ENCODE measurements at places on chromosomes 5 and 9. TPM values are rescaled to one million over a fixed set of nuclear protein-coding genes. Genes with fewer than 3 reads are reported as not detected.

ABCA1 gene
- polyA plus RNA-seq: 25.9 TPM

NEURL1B gene
- 5.3 TPM for polyA plus RNA-seq

BASP1 gene
- polyA plus RNA-seq: 53.5 TPM

DNA sequence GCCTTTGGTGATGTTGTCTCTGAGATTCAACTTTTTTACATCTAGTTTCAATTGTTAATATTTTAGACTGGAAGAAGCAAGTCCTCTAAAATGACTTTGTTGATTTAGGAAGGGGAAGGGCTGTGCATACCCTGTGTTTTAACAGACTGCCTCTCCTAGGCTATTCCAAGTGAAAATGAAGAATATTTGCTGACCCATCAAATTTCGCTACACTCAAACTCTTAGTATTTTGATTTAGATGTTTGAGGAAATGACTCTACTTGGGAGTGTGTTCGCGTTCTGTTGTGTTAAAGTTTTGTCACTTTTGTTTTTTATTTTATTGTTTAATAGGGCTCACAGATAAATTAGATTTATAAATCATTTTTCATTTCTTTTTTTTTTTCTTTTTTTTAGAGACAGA is 3.6 kb downstream of the MARVELD2 start:
- no peaks in the 10 kb centered on the region for H3K36me3 ChIP-seq
- no peaks in the 10 kb centered on the region for H3K27me3 ChIP-seq
- H3K27ac ChIP-seq: no peak overlapping the region
- no peak for DNase-seq

- no peak for DNase-seq
- H3K27me3 ChIP-seq: no peaks in the 10 kb centered on the region
- H3K4me1 ChIP-seq: no peaks in the 10 kb centered on the region
- no peak overlapping the region for H3K27ac ChIP-seq
- no peak overlapping the region for H3K4me3 ChIP-seq
Measured at GRCh38 chr5:13551645-13552044, 392.8 kb downstream of the DNAH5 start.

- H3K4me3 ChIP-seq: no peak overlapping the region
- no peaks in the 10 kb centered on the region for H3K36me3 ChIP-seq
- no peaks in the 10 kb centered on the region for H3K27me3 ChIP-seq
- no peak for DNase-seq
- no peaks in the 10 kb centered on the region for H3K4me1 ChIP-seq
Measured at GRCh38 chr9:109286571-109286977, 34.3 kb downstream of the EPB41L4B start.

GRCh38 chr5:132687995-132688394 is 14.2 kb downstream of the IL4 start:
- no peak overlapping the region for H3K4me3 ChIP-seq
- H3K36me3 ChIP-seq: no peaks in the 10 kb centered on the region
- peaks cover 40% of the 10 kb centered on the region for H3K4me1 ChIP-seq
- DNase-seq: peak; percentile 45
- no peaks in the 10 kb centered on the region for H3K27me3 ChIP-seq

DNA sequence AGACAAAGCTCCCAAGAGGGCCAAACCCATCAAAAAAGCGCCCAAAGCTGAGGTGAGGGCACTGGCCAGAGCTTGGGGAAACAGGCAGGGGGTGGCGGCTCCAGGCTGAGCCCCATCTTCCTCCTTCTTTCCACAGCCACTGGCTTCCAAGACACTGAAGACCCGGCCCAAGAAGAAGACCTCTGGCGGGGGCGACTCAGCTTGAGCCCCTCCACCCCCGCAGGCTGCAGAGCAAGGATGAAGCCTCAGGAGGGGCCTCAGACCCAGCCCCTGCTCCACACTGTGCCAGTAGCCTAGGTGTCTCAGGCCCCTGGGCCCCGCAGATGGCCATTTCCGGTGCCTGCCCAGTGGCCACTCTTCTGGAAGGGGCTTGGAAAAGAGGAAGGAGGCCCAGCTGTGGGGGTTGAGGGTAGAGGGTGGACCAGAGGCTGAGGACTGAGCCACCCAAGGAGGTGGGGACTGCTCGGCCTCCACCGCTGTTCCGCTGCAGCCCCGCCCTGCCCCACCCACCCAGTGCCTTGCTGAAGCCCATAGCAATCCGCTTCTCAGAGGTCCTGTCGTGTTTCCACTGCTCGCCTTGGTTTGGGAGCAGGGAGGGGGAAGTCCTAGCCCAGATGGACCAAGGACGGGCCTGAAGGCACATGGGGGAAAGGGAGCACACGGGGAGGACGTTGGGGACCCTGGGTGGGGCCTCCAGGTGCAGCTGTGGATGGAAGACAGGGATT is 6.9 kb downstream of the REEP2 start:
- peaks cover 3% of the 10 kb centered on the region for H3K27me3 ChIP-seq
- no peak for DNase-seq
- H3K4me1 ChIP-seq: peaks cover 2% of the 10 kb centered on the region
- H3K36me3 ChIP-seq: no peaks in the 10 kb centered on the region
- no peak overlapping the region for H3K27ac ChIP-seq

DNA sequence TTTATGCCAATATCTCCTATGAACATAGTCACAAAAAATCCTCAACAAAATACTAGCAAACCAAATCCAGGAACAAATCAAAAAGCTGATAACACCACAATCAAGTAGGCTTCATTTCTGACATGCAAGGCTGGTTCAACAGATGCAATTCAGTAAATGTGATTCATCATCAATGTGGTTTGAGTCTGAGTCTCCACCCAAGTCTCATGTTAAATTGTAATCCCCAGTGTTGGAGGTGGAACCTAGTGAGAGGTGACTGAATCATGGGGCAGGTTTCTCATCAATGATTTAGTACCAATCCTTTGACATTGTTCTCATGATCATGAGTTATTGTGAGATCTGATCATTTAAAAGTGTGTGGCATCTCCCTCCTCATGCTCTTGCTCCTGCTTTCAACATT is 1072.7 kb downstream of the NR2F1-AS1 start:
- H3K27me3 ChIP-seq: no peaks in the 10 kb centered on the region
- H3K27ac ChIP-seq: no peak overlapping the region
- DNase-seq: no peak
- no peaks in the 10 kb centered on the region for H3K4me1 ChIP-seq
- H3K36me3 ChIP-seq: no peaks in the 10 kb centered on the region
- H3K4me3 ChIP-seq: no peak overlapping the region

DNA sequence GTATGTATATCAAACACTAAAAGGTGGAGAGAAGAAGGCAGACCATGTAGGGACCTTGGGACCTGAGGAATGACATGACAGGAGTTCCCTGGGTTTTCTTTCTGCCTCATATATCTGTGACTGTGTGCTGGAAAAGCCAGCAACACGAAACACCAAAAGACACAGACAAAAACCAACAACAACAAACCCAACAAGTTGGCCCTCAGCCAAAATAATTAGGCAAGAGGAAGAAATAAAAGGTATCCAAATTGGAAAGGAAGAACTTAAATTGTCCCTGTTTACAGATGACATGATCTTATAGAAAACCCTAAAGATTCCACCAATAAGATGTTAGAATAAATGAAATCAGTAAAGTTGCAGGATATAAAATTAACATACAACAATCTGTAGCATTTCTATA is 21.7 kb downstream of the ABO start:
- H3K36me3 ChIP-seq: no peaks in the 10 kb centered on the region
- DNase-seq: no peak
- H3K4me1 ChIP-seq: peaks cover 16% of the 10 kb centered on the region
- H3K27ac ChIP-seq: no peak overlapping the region
- no peaks in the 10 kb centered on the region for H3K27me3 ChIP-seq
- no peak overlapping the region for H3K4me3 ChIP-seq

GRCh38 chr9:116945817-116946216 is 258.7 kb downstream of the TRIM32 start:
- no peak overlapping the region for H3K4me3 ChIP-seq
- DNase-seq: no peak
- H3K4me1 ChIP-seq: no peaks in the 10 kb centered on the region
- no peaks in the 10 kb centered on the region for H3K36me3 ChIP-seq
- no peaks in the 10 kb centered on the region for H3K27me3 ChIP-seq
- no peak overlapping the region for H3K27ac ChIP-seq

GRCh38 chr5:37932450-37932849 is 92.6 kb upstream of the GDNF start:
- no peaks in the 10 kb centered on the region for H3K36me3 ChIP-seq
- no peak overlapping the region for H3K27ac ChIP-seq
- peaks cover 5% of the 10 kb centered on the region for H3K27me3 ChIP-seq
- DNase-seq: no peak
- H3K4me3 ChIP-seq: no peak overlapping the region

DNA sequence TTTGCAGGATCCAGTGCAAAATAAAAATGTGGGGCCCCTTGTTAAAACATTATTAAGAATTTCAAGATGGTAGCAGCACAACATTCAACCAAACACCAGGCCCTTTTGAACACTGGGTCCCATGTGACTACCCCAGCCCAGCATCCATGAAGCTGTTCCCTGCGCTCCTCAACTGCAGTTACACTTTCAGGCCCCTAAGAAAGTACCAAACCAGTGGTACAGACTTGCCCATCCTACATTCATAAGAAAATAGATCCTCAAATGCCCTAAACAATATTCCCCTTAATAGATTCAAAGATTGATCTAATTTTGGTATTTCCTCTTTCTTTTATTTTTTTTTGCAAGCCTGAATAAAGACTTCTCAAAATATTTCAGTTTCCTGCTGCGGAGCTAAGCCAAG is 201.7 kb downstream of the EFNA5 start:
- H3K4me3 ChIP-seq: no peak overlapping the region
- DNase-seq: no peak
- H3K4me1 ChIP-seq: no peaks in the 10 kb centered on the region
- no peaks in the 10 kb centered on the region for H3K36me3 ChIP-seq
- H3K27me3 ChIP-seq: no peaks in the 10 kb centered on the region
- no peak overlapping the region for H3K27ac ChIP-seq

GRCh38 chr9:21974722-21975409 is 19.3 kb downstream of the CDKN2A start:
- peaks cover 3% of the 10 kb centered on the region for H3K4me1 ChIP-seq
- no peaks in the 10 kb centered on the region for H3K36me3 ChIP-seq
- peaks cover 99% of the 10 kb centered on the region for H3K27me3 ChIP-seq
- no peak overlapping the region for H3K27ac ChIP-seq
- peak; percentile 72 for DNase-seq

DNA sequence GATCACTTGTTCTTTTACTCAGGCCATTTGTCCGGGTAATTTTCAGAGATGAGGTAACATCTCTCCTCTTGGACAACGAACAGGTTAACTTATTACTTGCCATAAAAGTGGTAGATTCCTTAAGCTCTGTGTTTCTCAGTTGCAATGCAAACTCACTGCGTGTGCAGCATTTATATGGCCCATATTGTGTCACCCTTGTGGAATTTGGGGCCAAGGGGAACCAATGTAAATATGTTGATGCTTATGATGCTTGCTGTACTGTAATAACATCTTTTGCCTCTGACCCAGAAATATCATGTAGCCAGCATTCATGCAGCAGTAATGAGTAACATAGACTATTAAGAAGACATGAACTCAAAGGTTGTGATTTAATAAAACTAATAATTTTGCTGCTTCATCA is 175.8 kb downstream of the ADAMTS6 start:
- no peaks in the 10 kb centered on the region for H3K27me3 ChIP-seq
- H3K36me3 ChIP-seq: no peaks in the 10 kb centered on the region
- H3K27ac ChIP-seq: no peak overlapping the region

DNA sequence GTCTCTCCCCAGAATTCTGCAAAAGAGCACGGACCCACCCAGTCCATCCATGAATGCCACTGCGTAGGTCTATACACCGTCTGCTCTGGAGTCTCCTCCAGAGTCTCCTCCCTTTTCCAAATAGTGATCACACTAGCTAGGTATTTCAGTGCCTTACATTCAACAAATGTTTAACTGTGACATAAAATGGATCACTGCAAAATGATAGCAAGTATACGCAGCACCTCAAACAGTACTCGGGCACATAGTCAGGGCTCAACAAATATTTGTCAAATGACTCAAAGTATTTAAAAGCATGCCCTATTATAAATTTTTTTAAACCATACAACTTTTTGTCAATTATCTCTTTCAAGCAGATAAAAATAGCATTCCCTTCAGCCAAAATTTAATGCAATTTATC is 60.5 kb downstream of the TLE1 start:
- no peaks in the 10 kb centered on the region for H3K4me1 ChIP-seq
- no peaks in the 10 kb centered on the region for H3K27me3 ChIP-seq
- no peak overlapping the region for H3K4me3 ChIP-seq
- no peak for DNase-seq

DNA sequence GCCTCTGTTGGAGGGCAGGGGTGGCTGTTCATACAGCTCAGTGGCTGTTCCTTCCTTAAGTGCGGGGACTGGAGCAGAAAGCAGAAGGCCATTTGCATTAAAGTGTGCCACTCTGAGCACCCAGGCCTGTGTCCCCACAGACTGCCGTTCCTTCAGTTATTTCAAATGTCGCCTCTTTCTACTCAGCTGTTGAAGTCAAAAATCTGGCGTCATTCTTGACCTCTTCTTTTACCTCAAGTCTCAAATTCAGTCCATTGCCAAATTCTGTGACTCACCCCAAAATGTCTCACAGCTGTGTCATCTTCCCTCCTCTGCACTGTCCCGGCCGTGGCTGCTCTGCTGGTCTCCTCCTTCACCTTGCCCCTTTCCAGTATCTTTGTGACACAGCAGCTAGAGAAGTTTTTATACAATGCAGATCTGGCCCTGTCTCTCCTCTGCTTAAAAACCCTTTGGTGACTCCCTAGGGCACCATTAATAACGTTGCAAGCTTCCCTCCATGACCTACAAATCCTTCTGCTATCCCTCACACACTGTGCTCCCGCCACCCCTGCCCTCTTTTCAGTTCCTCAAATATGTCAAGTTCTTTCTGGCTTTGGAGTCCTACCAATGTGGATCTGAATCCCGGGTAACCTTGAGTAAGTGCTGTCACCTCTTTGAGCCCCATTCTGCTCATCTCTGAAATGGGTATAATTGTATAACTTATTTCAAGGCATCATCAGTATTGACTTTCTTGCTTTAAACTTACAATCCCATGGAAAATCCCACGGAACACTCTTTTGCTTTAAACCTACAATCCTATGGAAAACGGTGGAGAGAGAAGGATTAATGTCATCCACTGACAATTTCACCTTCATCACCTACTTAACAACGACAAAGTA is 98.3 kb upstream of the BOD1 start:
- no peaks in the 10 kb centered on the region for H3K4me1 ChIP-seq
- DNase-seq: no peak
- no peak overlapping the region for H3K4me3 ChIP-seq
- no peaks in the 10 kb centered on the region for H3K36me3 ChIP-seq

Data from thymus (tissue), 14 donors.